Uterus (tissue), 4 donors: ENCODE measurements at places on chromosomes 1 and 21. TPM values are rescaled to one million over a fixed set of nuclear protein-coding genes. Genes with fewer than 3 reads are reported as not detected.

Gene OPTC
- total RNA-seq: not detected

Gene NUP210L
- 0.21 TPM for total RNA-seq

DNA sequence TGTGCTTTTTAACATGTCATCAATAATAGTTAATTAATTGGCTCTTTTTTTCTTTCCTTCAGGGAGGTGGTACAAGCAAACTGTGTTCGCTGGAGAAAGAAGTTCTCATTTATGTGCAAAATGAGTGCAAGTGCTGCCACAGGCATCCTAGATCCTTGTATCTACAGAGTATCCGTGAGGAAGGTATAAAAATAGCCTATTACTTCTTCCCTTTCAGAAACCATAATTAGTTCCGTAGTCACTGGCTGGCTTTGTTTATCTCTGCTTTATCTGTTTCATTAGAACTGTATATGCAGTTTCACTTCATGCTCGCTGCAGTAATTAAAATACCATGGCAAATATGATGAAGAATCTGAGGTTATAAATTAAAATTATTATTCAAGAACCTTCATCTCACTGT is 40.6 kb downstream of the EEIG2 start:
- H3K4me1 ChIP-seq: no peaks in the 10 kb centered on the region
- no peak for DNase-seq
- H3K27ac ChIP-seq: no peak overlapping the region
- H3K4me3 ChIP-seq: no peak overlapping the region
- no peaks in the 10 kb centered on the region for H3K36me3 ChIP-seq

GRCh38 chr1:204826970-204827369 is 43.7 kb upstream of the NFASC start:
- H3K27me3 ChIP-seq: no peaks in the 10 kb centered on the region
- H3K4me3 ChIP-seq: no peak overlapping the region
- no peak overlapping the region for H3K27ac ChIP-seq
- DNase-seq: no peak
- H3K4me1 ChIP-seq: no peaks in the 10 kb centered on the region

DNA sequence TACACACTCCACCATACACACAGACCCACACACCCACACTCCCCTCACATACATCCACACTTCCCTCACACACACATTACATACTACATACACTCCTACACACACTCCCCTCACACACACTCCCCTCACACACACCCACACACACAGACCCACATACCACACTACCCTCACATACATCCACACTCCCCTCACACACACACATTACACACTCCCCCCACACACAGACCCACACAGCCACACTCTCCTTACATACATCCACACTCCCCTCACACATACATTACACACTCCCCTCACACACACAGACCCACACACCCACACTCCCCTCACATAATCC is 32.6 kb upstream of the SELENON start:
- H3K36me3 ChIP-seq: no peaks in the 10 kb centered on the region
- DNase-seq: no peak
- H3K27me3 ChIP-seq: no peaks in the 10 kb centered on the region

DNA sequence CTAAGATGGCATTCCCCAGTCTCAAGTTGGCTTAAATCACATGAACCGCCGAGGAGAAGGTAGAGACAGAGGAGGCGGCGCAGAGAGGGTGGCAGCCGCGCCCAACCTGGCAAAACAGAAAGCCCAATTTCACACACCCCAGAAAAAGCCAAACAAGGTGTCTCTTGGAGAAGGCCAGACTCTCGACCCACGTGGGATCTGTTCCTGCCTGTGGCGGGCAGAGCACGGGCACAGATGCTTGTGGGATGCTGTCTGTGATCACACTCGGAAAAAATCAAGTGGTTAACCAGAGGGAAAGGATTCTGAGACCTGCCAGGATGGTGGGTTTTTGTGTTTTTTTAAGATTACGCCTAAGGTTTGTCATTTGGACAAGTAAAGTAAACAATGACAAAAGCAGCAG is 80.7 kb downstream of the MRPL37 start:
- H3K4me3 ChIP-seq: no peak overlapping the region
- H3K36me3 ChIP-seq: no peaks in the 10 kb centered on the region
- no peak for DNase-seq
- H3K27me3 ChIP-seq: no peaks in the 10 kb centered on the region
- peaks cover 36% of the 10 kb centered on the region for H3K4me1 ChIP-seq
- peak overlapping the region; percentile 95 for H3K27ac ChIP-seq
